ENCODE measurements at places on chromosomes 3 and 15.
A peak's percentile ranks its signal among the peaks of the same experiment; 100 is the strongest.

DNA sequence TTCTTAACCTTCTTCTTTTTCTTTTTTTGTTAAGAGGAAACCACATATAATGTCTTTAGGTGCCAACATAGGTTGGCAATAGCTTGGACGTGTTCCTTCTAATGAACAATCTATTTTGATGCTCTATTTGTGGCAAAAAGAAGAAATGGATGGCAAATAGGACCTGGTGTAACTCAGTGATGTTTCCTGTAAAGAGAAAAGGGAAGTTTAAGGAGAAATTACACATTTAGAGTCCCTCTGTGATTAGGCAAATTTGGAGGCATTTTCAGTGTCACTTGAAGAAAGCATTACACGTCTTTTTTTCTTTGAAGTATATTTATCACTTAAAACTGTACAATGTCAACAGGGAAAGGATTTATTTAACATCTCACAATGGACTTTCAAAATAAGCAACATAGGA is 327.1 kb downstream of the ZIC1 start:
- DNase-seq = no peak

DNA sequence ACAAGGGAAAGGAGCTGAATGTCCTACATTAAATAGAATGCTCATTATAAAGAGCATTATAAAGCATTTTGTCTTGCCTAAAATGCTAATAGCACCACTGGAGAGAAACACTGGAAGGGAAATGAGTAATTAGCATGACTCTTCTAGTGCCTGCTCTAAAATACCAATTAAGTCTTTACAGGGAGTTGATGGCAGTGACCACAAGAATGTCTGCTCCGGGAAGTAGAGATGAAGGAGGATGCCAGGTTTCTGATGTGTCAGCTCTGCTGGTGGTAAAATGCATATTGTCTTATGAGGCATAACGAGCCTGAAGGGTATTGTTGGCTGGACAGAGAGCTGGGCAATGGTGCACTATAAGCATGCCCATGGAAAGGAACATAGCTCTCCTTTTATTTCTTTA is 49.5 kb downstream of the MYLK start:
- peak; percentile 25 for DNase-seq

DNA sequence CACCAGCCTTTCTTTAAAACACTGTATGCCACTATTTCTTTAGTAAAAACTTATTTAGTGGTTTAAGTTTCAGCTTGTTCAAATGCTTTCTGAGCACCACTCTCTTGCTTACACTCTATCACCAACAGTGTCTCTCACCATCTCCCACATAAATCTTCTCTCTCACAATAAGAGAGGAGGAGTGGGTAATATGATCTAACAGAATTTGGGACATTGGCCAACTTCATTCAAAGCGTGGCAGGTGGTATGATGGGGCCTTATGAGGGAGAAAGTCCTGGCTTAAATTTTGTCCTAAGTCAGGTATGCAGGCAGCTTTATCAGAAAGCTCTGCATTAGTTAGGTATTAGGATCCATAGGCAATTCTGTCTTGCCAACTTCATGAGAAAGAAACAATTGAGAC is 1132.5 kb downstream of the TUSC7 start:
- no peak for DNase-seq

DNA sequence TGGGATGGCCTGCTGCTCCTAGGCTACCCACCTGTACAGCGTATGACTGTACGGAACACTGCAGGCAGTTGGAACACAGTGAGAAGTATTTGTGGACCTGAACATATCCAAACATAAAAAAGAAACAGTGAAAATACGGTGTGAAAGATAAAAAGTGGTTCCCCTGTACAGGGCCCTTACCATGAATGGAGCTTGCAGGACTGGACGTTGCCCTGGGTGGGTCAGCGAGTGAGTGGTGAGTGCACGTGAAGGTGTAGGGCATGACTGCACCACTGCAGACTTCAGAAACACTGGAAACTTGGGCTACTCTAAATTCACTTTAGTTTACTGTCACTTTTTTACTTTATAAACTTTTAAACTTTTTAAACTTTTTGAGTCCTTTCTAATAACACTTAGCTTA is 71.2 kb upstream of the SLC6A6 start:
- no peak for DNase-seq

- DNase-seq = no peak
Measured at GRCh38 chr15:37902126-37902525, 32.3 kb upstream of the TMCO5A start.

Measured in NT2/D1 (cell line).